ENCODE measurements at places on chromosomes 12 and 14.

DNA sequence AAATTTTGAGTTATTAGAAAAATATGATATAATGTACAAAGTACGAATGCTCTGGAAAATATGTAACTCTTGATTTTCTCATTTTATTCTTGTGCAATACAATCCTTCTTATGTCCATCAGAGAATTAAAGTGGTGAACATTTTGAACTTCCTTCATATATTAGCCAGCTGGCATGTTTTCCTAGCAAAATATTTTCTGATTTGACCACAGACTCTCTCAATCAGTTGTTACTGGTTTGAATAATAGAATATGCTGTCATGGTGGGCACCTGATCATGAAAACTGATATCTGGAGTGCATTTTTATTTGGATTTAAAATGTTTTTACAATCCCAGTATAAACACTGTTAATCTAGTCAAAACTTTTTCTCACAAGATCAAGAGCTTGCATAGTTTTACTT, 24.2 kb downstream of the PARPBP start:
- DNase-seq: no peak

GRCh38 chr14:49907186-49907585, 14.3 kb downstream of the ARF6 start:
- DNase-seq: peak; percentile 28

DNA sequence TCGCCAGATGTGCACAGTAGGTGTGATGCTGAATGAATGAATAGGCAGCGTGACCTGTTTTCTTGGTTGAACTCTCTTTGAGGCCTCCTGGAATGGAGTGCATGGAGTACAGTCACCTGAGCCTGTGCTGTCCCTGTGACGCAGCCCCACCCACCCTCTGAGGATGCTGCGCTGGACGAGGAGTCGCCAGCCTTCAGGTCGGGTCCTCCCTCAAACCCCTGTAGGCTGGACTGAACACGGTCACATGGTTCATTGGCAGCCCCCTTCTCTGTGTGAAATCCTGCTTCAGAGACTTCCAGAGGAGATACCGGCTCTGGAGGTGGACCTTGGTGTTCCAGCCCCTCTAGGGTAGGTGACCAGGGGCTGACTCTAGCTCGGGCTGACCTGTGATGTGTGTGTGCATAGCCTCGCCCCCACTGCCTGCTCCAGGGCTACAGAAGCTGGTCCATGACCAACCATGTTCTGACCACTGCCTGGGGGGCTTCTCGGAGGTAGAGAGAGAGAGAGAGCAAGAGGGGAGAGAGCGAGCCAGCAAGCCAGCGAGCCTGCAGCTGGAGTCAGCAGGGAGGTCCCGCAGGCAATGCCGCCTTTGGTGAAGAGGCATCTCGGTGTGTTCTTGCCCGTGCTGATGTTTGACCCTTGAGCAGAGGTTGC, 158.0 kb upstream of the RTL1 start:
- no peak for DNase-seq

DNA sequence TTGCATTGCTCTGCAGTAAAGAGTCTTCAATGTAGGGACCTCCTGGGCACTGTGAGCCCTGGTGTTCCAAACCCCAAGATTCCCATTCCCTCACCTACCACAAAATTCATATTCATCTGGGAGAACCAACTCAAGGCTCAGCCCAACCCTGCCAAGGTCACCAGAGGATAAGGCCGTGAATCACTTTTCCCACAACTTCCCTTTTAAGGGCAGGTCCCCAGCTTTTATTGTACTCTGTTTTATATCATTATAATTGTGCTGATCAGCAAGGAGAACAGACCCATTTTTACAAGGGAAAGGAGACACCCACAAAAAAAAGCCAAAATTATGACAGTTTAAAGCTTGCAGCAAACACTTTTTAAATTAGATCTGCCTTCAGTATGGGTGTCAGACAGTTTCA, 363.0 kb upstream of the FKBP4 start:
- DNase-seq: no peak

DNA sequence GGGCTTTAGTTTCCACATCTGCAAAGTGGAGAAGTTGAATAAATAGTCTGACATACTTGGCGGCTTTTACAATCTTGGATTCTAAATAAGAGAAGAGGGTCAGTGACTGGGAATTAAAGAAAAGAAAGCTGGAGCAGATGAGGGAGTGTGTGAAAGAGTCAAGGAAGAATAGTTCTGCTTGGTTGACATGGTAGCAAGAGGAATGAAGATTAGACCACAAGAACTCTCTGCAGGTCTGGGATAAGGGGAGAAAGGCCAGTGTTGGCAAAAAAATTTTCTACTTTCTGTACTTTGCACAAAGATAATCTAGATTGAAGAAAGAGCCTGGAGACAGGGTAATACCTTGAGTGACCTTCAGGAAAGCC, 5.9 kb downstream of the ITGB7 start:
- no peak for DNase-seq

GRCh38 chr12:1880153-1880845, 38.2 kb downstream of the CACNA2D4 start:
- DNase-seq: no peak

- no peak for DNase-seq
Measured at GRCh38 chr12:32440120-32440865, 40.9 kb downstream of the FGD4 start.

All from prostate gland (tissue), 2 donors.